ENCODE measurements at places on chromosomes 12 and 14. TPM values are rescaled to one million over a fixed set of nuclear protein-coding genes. Genes with fewer than 3 reads are reported as not detected.

DNA sequence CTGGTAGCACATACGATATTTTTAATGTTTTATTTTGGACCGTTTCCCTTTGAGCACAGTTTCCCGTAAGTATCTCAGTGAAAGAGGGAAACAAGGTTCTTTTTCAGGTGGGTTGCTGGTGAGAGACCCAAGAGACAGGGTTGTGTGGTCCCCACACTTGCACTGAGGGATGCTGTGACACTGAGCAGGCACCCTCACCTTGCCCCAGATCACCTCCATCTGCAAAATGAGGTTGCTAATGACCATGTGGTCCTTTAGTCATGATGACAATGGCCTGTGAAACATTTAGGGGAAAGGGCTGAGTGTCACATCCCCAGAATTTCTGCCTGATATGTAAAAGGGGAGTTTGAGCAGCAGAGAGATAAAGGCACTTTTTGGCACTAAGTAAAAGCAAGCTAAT lies 4.3 kb downstream of the CCND2 start:
- H3K36me3 ChIP-seq = no peaks in the 10 kb centered on the region
- H3K4me3 ChIP-seq = no peak overlapping the region
- peaks cover 35% of the 10 kb centered on the region for H3K27me3 ChIP-seq
- H3K4me1 ChIP-seq = no peaks in the 10 kb centered on the region
- no peak overlapping the region for H3K27ac ChIP-seq
- no peak for DNase-seq

GRCh38 chr12:68871921-68872320 lies 61.0 kb downstream of the CPM start:
- no peaks in the 10 kb centered on the region for H3K36me3 ChIP-seq
- H3K27me3 ChIP-seq = no peaks in the 10 kb centered on the region
- H3K4me3 ChIP-seq = no peak overlapping the region
- no peaks in the 10 kb centered on the region for H3K4me1 ChIP-seq

The MEG3 gene
- total RNA-seq = 32.5 TPM

The APEX1 gene
- total RNA-seq = 141 TPM

The RNF212B gene
- total RNA-seq = not detected

The EIF2S1 gene
- total RNA-seq = 360 TPM

GRCh38 chr12:55448825-55449224 lies 4.9 kb downstream of the OR6C2 start:
- no peak overlapping the region for H3K4me3 ChIP-seq
- H3K4me1 ChIP-seq = no peaks in the 10 kb centered on the region
- no peaks in the 10 kb centered on the region for H3K36me3 ChIP-seq
- no peak overlapping the region for H3K27ac ChIP-seq
- H3K27me3 ChIP-seq = no peaks in the 10 kb centered on the region
- no peak for DNase-seq

GRCh38 chr14:89638891-89639290 lies 221.9 kb upstream of the FOXN3 start:
- peaks cover 6% of the 10 kb centered on the region for H3K4me1 ChIP-seq
- no peak overlapping the region for H3K4me3 ChIP-seq
- DNase-seq = no peak
- no peaks in the 10 kb centered on the region for H3K36me3 ChIP-seq

- H3K27ac ChIP-seq = no peak overlapping the region
- peak; percentile 31 for DNase-seq
- H3K4me1 ChIP-seq = no peaks in the 10 kb centered on the region
- no peak overlapping the region for H3K4me3 ChIP-seq
- H3K36me3 ChIP-seq = no peaks in the 10 kb centered on the region
- H3K27me3 ChIP-seq = no peaks in the 10 kb centered on the region
Measured at GRCh38 chr14:78848234-78848820, 678.2 kb downstream of the NRXN3 start.

The TNFRSF1A gene
- total RNA-seq = 79.6 TPM

GRCh38 chr12:112967858-112968257 lies 10.5 kb upstream of the OAS2 start:
- DNase-seq = no peak
- no peaks in the 10 kb centered on the region for H3K4me1 ChIP-seq
- no peaks in the 10 kb centered on the region for H3K27me3 ChIP-seq

DNA sequence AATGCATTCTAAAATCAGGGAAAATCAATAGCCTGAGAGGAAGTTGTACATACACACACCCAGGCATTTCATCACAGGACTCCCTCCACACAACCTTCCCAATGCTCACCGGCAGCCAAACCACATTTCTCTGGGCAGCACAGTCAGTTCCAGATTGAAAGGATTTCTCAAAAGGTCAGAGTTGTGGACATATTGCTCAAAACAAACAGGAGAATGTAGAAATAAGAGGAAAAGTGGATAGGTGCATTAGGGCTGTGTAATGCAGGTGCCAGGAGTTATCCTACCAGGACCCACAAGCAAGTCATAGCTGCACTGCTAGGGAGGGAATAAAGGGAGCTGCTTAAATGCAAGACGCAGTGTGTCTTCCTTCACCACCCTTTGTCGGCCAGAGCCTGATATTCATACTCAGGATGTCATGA lies 62.9 kb downstream of the GCH1 start:
- no peak overlapping the region for H3K4me3 ChIP-seq
- peaks cover 10% of the 10 kb centered on the region for H3K27me3 ChIP-seq
- H3K27ac ChIP-seq = no peak overlapping the region
- H3K4me1 ChIP-seq = peaks cover 2% of the 10 kb centered on the region
- DNase-seq = no peak
- no peaks in the 10 kb centered on the region for H3K36me3 ChIP-seq

DNA sequence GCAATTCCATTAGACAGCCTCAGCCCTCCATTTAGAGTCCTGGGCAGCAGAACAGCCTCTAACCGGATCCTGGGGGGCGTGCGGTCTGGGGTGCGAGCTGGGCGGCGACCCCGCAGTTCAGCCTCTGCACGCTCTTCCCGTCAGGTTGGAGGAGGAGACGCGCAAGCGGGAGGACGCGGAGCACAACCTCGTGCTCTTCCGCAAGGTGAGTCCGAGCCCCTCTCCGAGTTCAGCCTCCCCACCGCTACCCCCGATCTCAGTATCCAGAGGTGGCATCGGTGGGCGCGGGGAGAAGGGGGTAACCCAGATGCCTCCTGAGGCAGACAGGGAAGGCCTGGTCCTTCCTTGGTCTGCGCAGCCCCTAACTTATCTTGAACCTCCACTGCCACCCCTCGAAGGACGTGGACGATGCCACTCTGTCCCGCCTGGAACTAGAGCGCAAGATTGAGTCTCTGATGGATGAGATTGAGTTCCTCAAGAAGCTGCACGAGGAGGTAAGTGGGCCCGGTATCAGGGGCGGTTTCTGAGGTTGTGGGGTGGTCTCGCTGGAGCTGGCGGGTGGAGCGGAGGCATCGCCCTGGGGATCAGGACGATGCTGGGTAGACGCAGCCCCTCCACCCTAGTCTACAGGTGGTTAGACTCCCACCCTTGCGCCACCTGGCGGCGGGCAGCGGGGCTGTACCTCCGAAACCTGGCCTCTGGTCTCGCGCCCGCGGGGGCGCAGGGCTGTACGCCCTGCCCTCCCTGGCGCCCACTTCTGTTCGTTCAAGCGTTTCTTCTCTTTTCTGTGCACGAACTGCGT lies 1.3 kb downstream of the PRPH start:
- H3K27me3 ChIP-seq = peaks cover 61% of the 10 kb centered on the region
- peaks cover 7% of the 10 kb centered on the region for H3K4me1 ChIP-seq
- no peak overlapping the region for H3K27ac ChIP-seq
- H3K4me3 ChIP-seq = no peak overlapping the region

DNA sequence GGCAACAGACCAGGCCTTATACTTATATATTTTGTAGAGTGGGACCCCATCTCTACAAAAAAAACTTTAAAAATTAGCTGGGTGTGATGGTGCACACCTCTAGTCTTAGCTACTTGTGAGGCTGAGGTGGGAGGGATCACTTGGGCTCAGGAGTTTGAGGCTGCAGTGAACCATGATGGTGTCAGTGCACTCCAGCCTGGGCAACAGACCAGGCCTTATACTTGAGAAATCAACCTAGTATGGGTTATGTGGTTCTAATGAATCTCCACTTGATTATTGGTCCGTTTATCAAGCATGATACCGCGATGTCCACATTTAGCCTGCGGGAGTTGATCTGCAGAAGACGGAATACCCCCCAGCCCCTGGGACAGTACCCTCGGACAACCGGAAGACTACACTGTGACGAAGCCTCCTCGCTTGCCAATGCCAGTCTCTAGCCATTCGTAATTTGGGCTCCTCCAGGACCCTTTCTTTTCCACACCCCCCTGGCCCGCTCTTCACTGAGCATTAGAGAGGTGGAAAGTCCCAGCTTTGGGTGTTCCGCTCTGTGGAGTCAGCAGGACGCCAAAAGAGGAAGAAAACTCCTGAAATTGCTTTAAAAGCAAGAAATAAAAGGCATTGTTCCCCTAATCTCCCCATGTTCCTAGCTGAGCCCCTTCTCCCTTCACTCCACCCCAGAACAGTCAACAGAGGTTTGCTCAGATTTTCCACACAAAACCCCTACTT lies 19.4 kb downstream of the LTBP2 start:
- no peaks in the 10 kb centered on the region for H3K36me3 ChIP-seq
- H3K4me3 ChIP-seq = no peak overlapping the region
- no peaks in the 10 kb centered on the region for H3K27me3 ChIP-seq
- H3K27ac ChIP-seq = peak overlapping the region; percentile 65

The EXOC3L4 gene
- not detected for total RNA-seq

DNA sequence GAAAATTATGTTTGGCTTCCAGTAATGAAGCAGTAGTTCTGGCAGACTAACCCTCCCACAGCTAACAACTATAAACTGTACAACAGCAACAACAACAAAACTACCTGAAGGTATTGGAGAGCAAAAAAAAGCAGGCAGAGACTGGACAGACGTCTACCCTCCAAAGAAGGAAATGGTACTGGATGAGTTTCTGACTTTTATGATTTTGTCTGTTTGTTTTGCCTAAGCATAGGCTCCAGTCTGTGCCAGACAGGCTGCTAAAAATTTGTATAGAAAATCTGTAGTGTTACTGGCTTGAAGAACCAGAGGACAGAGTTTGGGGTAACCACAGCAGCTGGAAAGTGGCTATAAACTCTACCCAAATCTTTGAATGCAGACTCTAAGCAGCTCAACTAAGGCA lies 131.3 kb downstream of the SLC25A47 start:
- no peak overlapping the region for H3K27ac ChIP-seq
- no peaks in the 10 kb centered on the region for H3K27me3 ChIP-seq
- no peak for DNase-seq
- H3K4me3 ChIP-seq = no peak overlapping the region
- no peaks in the 10 kb centered on the region for H3K4me1 ChIP-seq

GRCh38 chr12:47155457-47156166 lies 75.9 kb upstream of the AMIGO2 start:
- H3K4me3 ChIP-seq = no peak overlapping the region
- H3K4me1 ChIP-seq = peaks cover 8% of the 10 kb centered on the region
- peak; percentile 70 for DNase-seq
- no peaks in the 10 kb centered on the region for H3K27me3 ChIP-seq
- H3K27ac ChIP-seq = peak overlapping the region; percentile 65

DNA sequence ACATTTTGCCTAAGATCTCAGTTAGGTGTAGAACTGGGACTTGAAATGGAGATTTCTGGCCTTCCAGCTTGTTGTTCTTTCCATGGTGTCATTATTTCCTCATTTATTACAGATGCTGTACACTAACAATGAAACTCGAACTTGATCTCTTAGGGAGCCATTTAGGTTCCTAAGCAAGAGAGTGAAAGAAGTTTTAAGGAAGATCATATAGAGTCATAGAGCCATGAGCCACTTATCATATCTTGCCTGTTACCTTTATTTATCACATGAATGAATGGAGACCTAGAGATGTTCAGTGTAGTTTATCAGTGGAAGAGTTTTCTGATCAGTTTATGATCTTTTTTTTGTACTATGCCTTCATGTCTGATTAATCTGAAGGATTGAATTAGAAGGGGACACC lies 9.9 kb downstream of the HELB start:
- no peak overlapping the region for H3K27ac ChIP-seq
- no peak for DNase-seq
- H3K4me1 ChIP-seq = no peaks in the 10 kb centered on the region
- H3K27me3 ChIP-seq = no peaks in the 10 kb centered on the region
- peaks cover 6% of the 10 kb centered on the region for H3K36me3 ChIP-seq

The DUSP6 gene
- total RNA-seq = 70.1 TPM

DNA sequence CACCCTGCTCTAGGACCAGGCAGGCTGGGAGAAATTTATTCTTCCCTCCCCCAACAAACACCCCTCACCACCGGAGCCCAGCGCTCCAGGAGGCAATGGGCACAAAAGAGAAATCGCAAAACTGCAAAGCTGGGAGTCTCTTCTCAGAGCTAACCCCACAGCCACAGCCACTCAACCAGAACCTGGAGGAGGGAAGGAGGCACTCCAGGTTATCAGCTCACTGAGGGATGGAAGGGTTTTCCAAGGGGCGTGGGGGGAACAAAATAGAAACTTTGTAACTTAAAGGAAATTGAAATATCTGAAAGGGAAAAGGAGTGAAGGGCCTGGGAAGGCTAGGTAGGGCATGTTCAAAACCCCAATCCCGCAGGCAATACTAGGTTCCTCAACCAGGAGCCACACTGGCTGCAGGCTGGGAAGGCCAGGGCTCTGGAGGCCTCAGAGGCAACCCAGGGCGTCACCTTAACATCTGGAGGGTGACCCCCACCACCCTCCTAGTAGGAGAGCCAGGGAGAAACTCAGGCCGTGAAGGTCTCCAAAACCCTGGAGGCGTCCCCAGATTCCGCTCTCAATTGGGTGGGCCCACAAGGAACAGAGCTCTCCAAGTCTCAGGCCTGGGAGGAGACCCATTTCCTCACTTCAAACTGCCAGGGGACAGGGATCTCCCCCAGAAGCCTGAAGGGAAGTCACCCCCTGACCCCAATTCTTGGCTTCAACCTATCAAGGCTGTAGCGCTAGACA lies 3.2 kb downstream of the KDM2B start:
- no peak overlapping the region for H3K4me3 ChIP-seq
- peaks cover 26% of the 10 kb centered on the region for H3K4me1 ChIP-seq
- peak overlapping the region; percentile 96 for H3K27ac ChIP-seq
- H3K27me3 ChIP-seq = no peaks in the 10 kb centered on the region
- DNase-seq = no peak
- H3K36me3 ChIP-seq = peaks cover 12% of the 10 kb centered on the region

GRCh38 chr12:46557539-46558373 lies 185.2 kb upstream of the SLC38A2 start:
- peak overlapping the region; percentile 97 for H3K27ac ChIP-seq
- H3K27me3 ChIP-seq = no peaks in the 10 kb centered on the region
- peak; percentile 59 for DNase-seq
- H3K36me3 ChIP-seq = no peaks in the 10 kb centered on the region
- peaks cover 15% of the 10 kb centered on the region for H3K4me1 ChIP-seq

DNA sequence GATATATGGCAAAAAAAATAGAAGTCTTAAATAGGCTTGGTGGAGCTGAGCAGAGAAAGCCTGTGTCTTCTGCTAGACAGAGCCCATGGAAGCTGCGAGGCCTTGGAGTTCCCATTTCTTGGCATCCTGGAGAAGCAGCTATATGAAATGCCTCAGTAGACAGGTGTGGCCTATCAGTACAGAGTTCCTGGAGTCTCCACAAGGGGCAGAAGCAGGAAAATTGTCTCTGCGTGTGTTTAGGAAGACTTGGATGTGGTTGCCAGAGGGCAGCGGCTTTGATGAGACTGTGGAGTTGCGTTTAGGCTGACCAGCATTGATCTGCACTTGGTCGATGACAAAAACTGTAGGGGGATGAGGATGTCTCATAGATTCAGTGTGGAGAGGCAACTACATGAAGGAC lies 334.5 kb upstream of the SEL1L start:
- no peak overlapping the region for H3K4me3 ChIP-seq
- no peaks in the 10 kb centered on the region for H3K4me1 ChIP-seq
- H3K27ac ChIP-seq = no peak overlapping the region
- no peaks in the 10 kb centered on the region for H3K27me3 ChIP-seq
- no peaks in the 10 kb centered on the region for H3K36me3 ChIP-seq
- no peak for DNase-seq

The GLIPR1L1 gene
- not detected for total RNA-seq

The SRRM4 gene
- not detected for total RNA-seq

GRCh38 chr12:30967026-30967425 lies 40.5 kb downstream of the TSPAN11 start:
- no peak for DNase-seq
- H3K4me1 ChIP-seq = no peaks in the 10 kb centered on the region
- H3K4me3 ChIP-seq = no peak overlapping the region
- H3K36me3 ChIP-seq = no peaks in the 10 kb centered on the region
- H3K27me3 ChIP-seq = peaks cover 24% of the 10 kb centered on the region

All from IMR-90 (cell line).